Muscle of back (tissue), 13 donors: ENCODE measurements at places on chromosomes 3 and 15. TPM values are rescaled to one million over a fixed set of nuclear protein-coding genes. Genes with fewer than 3 reads are reported as not detected.

Gene LINGO1
- 15.4 TPM for polyA plus RNA-seq

Gene TJP1
- 48.9 TPM for polyA plus RNA-seq

Gene SI
- not detected for polyA plus RNA-seq

Gene CPN2
- polyA plus RNA-seq, result 0.11 TPM

Gene TM4SF1
- 41.4 TPM for polyA plus RNA-seq

Gene CA12
- polyA plus RNA-seq, result 0.82 TPM
